ENCODE measurements at places on chromosomes 2 and 18.

DNA sequence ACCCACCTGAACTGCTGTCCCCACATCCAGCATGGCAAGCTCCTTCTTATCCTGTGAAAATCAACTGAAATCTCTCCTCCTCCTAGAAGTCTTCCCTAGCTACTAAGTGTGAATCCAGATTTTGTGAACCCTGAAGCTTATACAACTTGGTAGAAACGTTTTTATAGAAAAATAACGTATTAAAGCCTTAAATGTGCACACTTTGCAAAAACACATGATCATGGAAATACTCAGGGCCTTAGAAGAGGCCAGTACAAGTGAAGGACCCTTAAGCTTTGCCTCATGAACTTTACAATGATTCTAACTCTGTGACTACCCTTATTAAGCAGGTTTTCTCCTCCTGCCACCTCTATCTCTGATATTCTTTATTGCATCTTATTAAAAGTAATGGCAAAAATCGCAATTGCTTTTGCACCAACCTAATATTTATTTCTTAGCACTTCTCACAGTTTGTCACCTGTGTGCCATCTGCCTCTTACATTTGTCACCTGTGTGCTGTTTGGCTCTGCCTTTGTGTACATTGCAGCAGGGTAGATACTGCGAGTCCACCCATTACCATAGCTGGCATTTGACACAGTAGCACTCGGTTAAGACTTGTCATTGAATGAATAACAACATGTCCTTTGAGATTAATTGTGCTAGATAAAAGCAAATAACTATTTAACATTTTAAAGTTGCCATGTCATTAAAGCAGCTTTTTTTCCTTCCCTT is 42.2 kb downstream of the FRZB start:
- DNase-seq, result no peak

DNA sequence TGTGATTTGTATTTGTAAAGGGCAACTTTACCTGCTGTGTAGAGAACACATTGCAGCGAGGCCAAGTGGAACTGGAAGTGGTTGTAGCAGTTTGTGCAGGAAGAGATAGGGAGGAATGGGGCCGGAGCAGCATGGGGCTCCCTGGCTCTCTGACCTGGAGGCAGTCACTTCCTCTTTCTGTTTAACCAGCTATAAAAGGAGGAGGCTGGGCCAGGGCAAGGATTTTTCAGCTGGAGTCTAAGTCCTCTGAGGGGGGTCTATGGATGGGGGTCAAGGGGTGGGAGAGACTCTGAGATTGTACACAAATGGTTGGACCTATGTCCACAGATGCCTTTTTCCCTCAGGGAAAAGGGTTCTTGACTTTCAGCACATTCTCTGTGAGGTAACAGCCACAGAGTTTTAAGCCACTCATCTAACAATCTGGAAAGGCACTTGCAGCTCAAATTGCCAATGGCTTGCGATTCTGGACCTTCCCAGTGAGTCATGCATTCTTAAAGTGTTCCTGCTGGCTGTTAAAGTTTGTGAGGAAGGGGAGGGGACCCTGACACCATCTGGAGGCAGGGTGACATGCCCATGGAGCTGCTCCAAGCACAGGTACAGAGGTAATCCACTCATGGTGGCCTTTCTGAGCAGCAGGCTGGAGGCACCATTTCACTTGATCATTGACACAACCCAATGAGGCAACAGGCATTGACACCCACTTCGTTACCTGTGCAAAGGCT is 347.0 kb downstream of the CYRIA start:
- DNase-seq, result no peak

GRCh38 chr2:23654756-23655155 is 269.8 kb downstream of the KLHL29 start:
- DNase-seq, result no peak

DNA sequence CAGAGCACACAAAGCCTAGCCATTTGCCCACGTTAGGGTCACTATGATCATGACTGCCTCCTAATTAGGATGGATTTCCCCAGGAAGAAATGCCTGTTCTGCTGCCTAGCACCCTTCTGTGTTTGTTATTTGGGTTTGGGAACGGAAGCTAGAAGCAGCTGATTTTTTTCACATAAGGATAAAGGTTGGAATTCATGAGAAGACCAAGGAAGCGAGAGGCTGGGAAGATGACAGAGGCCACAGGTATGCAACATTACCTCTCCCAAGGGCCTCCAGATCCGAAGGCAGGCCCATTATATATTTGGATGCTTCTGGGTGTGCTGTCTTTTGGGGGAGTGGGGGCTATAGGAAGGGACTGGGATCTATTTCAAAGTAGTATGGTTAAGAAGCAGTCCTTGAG is 204.7 kb downstream of the FBXO15 start:
- no peak for DNase-seq

GRCh38 chr18:41798879-41799278 is 156.2 kb upstream of the PIK3C3 start:
- no peak for DNase-seq

DNA sequence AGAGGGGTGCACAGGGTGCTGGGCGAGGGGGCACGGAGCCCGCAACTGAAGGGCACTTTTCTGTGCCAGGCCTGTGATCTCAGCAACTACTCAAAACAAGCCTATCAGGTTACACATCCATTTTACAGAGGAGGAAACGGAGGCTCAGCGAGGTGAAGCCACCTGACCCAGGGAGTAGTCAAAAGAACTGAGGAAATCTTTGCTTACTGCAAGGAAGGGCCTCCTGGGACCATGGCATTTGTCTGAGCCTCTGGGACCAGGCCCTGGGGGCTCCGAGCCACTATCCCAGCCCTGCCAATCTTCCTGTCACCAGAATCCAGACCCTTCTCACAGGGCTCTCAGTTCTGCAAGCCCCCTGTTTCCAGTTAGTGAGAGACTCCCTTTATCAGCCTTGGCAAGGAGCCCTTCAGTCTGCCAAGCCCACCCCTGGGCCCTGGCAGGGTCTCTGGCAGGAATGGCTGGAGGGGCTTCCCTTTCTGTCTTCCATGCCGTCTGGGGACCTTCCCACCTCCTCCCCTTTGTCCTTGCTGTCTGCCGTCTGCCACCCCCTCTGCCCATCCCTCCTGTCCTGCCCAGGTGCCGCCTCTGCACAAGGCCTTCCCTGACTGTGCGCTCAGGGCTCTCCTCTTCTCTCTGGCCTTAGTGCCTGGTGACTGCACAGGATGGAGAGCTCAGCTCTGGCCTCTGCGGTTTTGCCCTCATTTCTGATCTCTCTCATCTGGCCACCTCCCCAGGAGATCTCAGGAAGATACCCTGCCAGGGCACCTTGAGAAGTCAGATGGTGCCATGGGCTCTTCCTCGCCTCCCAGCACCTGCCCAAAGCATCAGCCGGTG is 194.7 kb upstream of the GLI2 start:
- no peak for DNase-seq

Data from activated effector memory CD4-positive, alpha-beta T cell treated with anti-CD3 and anti-CD28 coated beads, Interleukin-2, amount 50 U/mL, for 16 hours (primary cell).